NCI-H2081 treated with DMSO at 0.1 percent for 48 hours (cell line): ENCODE measurements at places on chromosomes 3 and 15.

GRCh38 chr15:80773122-80773551, 6.0 kb upstream of the CEMIP start:
- DNase-seq: no peak

DNA sequence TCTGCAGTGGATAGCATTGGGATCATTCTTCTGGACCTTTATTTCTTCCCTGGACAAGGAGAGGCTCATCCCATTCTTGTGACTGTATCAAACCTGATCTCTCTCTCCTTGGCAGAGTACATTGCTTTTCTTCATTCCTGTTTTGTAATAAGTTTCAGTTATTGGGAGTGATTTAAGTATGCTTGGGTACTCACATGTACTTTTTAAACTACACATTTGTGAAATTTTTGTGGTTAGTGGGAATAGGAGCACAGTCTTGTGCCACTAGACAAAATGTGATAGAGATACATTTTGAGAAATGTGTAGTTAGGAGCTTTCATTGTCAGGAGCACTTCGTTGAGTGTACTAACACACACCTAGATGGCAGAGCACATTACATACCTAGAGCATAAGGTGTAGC, 262.6 kb downstream of the C3orf38 start:
- DNase-seq: no peak

DNA sequence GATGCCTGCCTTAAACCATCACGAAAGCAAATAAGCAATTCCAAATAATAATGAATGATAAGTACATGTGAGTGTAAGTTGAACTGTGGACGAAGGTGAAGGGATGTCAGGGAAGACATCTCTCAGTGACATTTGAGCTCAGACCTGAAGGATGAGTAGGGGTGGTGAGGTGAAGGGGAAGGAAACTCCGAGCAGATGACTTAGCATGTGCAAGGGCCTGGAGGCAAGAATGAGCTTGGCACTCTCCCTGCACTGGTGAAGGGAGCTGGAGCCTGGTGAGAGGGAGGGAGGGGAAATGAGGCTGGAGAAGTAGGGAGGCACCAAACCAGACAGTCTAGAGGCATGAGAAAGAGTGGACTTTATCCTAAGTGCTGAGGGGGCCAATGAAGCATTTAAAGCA, 84.3 kb downstream of the MTHFS start:
- no peak for DNase-seq

DNA sequence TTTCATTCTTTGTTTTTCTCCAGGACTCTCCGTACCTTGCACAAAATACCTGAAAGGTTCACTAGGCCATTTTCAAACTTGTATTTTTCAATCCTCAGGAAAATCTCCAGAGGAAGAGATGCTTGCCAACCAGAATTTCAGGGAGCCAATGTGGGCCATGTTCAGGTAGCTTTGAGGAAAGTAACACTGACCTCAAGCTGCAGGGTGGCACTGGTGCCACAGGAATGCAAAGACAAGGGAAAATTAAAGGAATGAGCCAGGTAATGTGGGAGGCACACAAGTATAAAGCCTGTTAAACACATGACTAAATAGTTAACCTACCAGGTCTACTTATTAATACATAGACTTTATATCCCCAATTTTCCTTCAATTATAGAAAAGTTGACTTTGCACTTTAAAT, 51.9 kb upstream of the GAP43 start:
- DNase-seq: no peak

DNA sequence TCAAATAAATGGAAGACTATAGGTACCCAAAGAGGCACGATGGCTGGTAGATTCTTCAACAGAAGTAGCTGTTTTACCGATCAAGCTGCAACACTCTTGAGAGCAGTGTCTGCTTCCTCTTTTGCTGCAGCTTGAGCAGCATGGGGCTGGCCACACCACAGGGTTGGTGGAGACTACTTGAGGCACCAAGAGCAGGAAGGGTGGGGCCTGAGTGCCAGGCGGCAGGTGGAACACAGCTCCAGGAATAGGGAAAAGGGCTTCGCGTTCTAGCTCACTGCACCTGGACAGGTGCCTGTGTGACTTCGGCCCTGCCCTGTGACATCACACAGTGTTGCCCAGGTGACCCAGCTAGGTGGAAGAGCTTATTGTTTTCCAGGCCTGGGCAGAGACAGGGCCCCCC, at the start of gene CCDC33:
Gene CCDC33 (plus strand): TSS at position 365 of the 400 bp plus-strand sequence. CDS start 394 bp downstream, outside the sequence.
- no peak for DNase-seq

- no peak for DNase-seq
Measured at GRCh38 chr15:88250826-88251225, 5.7 kb downstream of the NTRK3 start.
